ENCODE measurements at places on chromosomes 6 and 20.

GRCh38 chr6:27866357-27867050, 45.7 kb downstream of the OR2B2 start:
- no peak for DNase-seq

DNA sequence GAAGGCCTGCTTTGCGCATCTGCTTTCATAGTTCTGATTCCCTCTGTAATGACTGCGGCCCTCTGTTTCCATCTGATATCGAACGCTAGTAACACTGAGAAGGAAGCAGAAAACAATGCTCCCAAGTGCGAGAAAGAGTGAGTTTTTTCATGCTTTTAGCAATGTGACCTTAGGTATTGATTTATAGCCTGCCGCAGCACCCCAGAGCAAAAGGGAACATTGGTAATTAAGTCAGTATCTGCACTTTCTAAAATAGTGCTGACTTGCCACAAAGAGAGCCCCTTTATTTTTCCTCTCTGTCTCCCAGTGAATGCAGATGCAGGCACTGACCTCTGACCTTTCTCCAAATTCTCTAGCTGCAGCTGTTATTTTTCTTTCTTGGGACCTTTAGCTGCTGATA, 129.8 kb downstream of the HDGFL1 start:
- DNase-seq, result no peak

GRCh38 chr6:16064671-16065072, 64.2 kb upstream of the MYLIP start:
- no peak for DNase-seq

- no peak for DNase-seq
These were observed 361.1 kb upstream of the AGPAT4 start for GRCh38 chr6:161634916-161635315.

GRCh38 chr6:49457771-49458170, 5.3 kb downstream of the MMUT start:
- DNase-seq, result no peak

GRCh38 chr20:51811042-51811355, 8.7 kb upstream of the SALL4 start:
- DNase-seq, result no peak

DNA sequence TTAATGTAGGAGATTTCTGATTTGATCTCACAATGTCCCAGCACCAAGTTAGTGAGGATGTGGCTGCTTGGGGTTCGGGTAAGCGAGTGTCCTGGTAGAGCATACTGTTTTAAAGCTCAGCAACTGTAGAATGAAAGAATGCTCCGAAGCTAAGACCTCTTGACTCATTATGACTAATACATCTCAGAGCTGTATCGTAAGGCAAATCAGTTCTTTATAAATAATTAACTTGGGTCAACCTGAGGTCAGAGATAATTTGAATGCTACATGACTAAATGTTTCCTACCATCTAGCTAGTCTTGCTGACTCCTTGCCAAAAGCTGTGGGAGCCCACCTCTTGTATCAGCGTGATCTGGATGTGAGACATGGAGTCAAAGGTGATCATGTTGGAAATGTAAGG, 128.8 kb upstream of the PDE7B start:
- DNase-seq, result no peak
